Inflammatory macrophage treated with lipopolysaccharide for 4 hours (primary cell): ENCODE measurements at places on chromosomes 2 and 18.

GRCh38 chr2:201643216-201643890 is at the start of gene TMEM237:
Gene TMEM237, minus strand, starts transcription at chr2:201643503. Its CDS starts 103 bp downstream, at chr2:201643400.
- DNase-seq: peak; percentile 8

DNA sequence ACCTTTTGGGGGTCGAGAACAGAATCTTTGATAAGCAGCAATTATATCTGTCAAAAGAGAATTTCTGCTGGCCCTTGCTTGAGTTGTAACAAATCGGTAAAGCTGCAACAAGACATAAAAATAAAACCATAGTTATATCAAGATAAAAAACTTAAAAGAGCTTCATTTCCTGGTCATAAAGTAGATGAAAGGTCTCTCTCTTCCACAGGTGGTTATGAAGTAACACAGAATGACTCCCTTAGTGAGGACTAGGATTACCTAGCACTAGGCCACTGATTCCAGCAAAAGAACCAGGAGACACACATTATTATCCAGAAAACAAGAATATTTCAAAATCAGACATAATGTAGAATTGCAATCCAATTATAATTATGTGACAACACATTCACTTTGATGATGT is 5.4 kb downstream of the AFG3L2 start:
- DNase-seq: no peak

- DNase-seq: no peak
Measured at GRCh38 chr2:7515327-7515726, 598.1 kb downstream of the RNF144A start.

- peak; percentile 7 for DNase-seq
Measured at GRCh38 chr18:48263914-48264902, 145.0 kb downstream of the ZBTB7C start.

DNA sequence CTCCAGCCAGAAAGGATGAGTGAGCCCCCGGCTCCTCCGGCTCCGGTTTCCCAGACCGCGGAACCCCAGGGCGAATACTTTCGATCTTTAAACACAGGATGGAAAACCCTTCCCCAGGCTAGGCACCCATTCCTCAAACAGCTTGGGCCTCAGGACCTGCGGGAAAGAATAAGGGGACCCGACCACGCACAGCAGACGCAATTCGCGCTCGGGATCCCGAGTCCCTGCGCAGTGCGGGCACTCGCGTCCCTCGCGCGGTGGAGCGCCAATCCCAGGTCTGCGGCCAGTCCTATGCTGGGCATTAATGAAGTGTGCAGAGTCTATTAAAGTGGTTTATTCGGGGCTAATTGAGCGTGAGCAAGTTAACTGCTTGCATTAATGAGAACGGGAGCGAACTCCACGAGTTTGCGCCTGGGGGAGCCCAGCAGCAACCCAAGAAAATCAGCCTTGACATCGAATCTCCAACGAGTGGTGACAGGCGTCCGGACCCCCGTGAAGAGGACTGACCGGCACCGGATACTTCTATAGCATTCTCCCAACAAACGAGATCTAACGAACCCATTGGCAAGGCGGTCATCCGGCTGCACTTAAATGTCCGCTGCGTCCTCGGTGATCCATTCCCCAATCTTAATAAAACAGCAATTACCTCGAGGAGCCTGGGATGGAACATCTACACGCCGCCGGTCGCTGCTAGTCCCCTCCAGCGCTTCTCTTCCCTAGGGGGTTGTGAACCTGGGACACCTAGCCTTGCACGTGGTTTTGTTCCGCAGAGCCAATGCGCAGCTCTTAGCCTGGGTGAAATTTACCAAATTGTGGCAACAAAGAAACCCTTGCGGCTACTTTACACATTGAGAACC is 1.6 kb downstream of the OSR1 start:
- no peak for DNase-seq
